Suppressor macrophage treated with lipopolysaccharide for 1 hour (primary cell): ENCODE measurements at places on chromosomes 2 and 18.
A peak's percentile ranks its signal among the peaks of the same experiment; 100 is the strongest.

GRCh38 chr2:100982431-100982861 is 19.6 kb upstream of the RPL31 start:
- DNase-seq: no peak

DNA sequence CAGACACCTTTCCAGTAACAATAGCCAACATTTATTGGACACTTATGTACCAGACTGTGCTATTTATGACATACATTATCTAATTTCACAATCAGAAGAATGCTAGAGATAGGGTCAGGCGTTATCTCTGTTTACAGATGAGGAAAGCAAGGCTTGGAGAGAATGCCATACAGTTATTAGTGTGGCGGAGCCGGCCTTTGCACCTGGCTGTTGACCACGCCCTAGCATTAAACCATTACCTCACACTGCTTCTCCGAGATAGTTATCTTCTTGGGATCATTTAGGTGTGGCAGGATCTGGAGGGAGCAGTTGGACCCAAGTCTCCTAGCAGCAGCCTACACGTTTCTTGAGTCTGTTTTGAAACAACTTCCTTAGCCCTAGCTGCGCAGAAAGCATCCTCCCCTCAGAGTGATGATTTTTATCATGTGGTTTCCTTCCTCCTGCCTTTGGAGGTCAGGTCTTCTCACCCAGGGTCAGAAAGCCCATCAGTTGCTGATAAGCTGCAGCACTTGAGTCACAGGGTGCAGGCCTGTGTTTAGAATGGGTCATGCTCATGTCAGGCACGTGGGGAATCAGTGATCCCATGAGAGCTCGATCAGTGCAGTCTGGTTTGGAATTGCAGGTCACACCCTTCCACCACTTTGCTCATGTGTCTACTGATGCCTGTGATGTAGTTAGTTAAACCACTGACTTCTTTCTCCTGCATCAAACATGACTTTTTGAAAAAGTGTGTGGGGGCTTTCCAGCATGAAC is 118.2 kb downstream of the SPTBN1 start:
- DNase-seq: peak; percentile 65

DNA sequence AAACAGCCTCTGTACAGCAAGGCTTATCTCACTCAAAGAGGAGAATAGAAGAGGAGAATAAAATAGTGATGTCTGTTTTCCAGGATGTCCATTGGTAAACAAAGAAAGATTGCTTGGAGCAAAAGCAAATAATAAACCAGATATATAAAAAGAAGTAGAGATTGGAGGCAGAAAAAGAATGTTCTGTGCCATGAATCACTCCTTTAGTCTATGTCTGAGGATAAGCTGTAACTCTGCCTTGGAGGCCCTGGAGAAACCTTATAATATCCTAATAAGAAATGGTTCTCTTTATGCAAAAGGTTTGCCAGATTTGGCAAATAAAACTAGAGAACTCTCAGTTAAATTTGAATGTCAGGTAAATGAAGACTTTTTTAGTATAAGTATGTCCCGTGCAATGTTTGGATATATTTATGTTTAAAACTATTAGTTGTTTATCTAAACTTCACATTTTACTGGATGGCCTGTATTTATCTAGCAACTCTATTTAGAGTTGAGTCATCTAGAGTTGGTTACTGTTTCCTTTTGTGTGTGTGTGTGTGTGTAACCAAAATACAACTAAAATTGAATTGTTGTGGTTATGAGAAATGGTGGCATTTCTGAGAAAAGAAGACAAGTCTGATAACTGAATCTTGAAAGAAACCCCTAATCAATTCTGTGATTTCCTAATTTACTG is 510.3 kb upstream of the SETBP1 start:
- no peak for DNase-seq

- DNase-seq: no peak
Observed at GRCh38 chr2:219624565-219624964, 2.9 kb upstream of the SLC4A3 start.

DNA sequence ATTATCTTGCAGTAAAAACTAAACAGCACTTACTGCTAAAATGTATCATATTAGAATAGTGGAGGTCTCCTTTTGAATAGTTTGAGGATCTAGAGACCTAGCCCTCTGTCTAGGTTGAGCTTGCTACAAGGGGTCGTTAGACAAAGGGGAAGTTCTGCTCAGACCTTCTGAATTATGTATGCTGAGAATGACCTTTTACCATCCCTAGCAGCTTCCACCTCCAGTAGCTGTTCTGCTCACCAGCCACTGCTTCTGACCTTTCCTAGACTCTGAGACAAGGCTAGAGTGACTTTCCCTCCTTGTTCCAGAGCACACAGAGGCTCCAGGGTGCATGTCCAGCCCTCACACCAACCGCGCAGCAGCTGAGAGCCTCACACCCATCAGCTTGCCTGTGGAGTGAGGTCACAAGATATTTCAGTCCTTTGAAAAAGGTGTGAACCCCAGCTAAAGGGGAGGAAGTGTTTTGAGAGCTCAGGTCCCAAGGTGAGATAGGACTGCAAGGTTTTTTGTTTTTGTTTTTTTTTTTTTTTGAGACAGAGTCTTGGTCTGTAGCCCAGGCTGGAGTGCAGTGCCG is 289.3 kb upstream of the TNP1 start:
- DNase-seq: no peak

DNA sequence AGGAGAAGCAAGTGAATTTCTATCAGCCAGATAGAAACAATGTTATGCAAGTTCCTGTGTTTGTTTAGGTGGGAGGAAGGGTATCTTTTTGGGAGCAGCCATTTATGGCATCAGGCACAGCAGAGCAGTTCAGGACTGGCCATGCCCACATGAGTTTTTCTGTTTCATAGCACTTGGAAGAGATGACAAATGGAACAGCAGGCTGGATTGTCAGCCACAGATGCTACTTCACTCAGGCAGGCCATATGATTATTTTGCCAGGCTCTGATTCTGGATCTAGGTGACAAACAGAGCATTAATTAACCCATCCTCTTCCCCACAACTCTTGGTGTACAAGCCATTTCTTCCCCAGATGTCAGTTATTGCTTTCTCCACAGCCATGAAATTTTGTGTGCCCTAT is 63.8 kb downstream of the GALNT13 start:
- no peak for DNase-seq

- no peak for DNase-seq
Observed at GRCh38 chr2:151087377-151087776, 174.3 kb downstream of the RBM43 start.

GRCh38 chr2:172335736-172336135 is 91.7 kb upstream of the ITGA6 start:
- DNase-seq: no peak

DNA sequence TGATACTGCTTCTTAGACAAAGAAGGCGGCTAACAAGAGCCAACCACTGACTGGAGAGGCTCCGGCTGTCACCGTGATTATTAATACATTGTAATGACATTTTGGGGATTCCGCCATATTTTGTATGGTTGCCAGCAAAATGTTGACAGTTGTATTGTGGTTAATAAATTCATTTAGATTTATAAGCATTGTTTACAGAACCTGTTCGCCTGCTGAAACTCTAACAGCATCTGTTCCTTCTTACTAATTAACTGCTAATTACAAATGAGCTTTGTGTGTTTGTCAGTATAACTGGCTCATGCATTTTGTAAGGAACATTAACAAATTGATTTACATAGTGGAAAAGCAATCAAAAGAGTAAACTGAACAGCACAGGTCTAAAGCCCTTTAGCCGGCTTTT is 332.4 kb downstream of the GBX2 start:
- DNase-seq: no peak

DNA sequence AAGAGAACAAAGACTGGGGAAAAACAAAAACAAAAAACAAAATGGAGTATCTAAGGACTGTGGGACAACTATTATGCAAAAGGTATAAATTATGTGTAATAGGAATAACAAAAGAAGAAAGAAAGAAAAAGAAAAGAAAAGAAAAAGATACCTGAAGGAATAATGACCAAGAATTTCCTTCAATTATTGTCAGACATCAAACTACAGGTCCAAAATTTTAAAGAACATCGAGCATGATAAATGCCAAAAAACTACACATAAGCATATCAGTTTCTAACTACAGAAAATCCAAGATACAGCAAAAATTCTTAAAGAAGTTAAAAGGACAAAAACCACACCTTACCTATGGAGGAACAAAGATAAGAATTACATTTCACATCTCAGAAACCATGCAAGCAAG is 93.0 kb downstream of the SPIRE1 start:
- DNase-seq: no peak

DNA sequence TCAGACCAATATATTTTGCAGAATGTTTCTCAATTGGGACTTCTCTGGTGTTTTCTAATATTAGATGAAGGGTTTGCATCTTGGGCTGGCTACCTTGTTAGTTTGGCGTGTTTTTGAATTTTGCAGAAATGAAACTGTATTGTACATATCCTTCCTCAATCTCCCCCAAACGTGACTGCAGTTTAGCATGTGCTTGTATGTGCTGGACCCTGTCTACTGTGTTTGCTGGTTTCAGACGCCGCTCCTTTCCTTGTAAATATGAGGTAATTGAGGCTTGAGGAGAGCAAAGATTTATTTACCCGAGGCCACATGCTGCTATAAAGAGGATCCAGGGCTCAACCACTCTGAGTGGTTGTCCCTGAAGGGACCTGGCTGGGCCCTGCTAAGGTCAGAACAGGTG is 57.2 kb downstream of the NGEF start:
- peak; percentile 21 for DNase-seq
